ENCODE measurements at places on chromosomes 3 and 15.

DNA sequence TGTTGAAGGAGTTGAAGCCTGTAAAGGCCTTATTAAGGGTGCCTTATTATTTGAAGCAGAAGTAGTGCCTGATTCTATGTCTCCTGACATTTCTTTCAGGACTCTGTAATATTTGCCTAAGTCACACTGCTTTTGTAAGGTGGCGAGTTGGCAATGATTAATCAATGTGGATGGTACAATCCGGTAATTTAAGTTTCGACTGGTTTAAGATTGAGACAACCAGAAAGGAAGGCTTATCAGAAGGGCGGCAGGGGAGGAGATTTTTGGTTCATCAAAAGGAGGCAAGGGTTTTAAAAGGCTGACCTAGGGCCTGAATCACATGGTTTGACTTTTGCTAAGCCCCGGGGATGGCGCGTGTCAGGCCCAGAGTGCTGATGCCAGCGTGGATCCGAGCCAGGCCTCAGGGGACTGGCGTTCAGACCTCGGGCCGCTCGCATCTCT, 830 bp upstream of the RNF13 start:
- DNase-seq = no peak

- no peak for DNase-seq
Observed at GRCh38 chr3:168476360-168476980, 380.7 kb upstream of the GOLIM4 start.

DNA sequence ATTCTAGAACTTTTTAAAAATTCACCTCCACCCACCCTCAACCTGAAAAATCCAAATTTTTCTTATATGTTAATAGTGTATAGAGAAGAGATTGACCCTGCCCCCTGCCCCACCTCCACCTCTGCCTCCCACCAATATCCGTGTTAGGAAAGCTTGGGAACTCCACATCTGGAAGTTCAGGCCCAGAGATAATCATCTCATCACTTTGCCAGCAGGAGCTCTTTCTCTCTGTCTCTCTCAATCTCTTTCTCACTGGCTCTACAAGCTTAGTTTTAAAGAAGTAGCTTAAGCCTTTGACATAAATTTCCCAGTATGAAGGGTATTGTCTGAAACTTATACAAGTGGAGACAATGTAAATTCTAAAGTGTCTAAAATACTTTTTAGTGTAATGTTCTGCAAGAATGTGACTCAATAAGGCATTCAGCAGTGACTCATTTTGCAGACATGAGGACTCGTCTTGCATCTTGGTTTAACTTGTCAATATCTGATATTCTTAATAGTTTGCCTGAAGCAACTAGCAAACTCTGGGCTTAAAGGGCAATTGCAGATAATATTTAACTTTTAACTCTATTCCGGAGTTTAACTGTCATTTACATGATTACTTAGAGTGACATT, 299.8 kb upstream of the EPHA3 start:
- DNase-seq = peak; percentile 67

- DNase-seq = no peak
Observed at GRCh38 chr15:52738311-52738710, 51.8 kb downstream of the ONECUT1 start.

DNA sequence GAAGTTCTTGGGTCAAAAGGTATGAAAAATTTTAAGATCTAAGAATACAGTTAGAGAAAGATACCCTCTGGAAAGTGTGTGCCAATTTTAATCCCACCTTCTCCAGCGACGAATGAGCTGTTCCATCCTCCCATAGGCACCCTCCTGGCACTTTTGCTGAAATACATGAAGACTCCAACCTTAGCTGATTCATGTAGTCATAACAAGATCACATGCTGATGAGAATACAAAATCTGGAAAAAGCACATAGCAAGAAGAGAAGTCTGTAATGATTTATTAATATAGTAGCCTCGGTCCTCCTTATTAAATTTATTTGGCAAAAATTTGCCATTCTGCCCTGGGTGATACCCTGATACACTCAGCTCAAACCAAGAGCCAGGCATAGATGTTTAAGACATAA, 88.9 kb downstream of the CCR1 start:
- no peak for DNase-seq

All from HS-5 (cell line).